Activated CD4-positive, alpha-beta T cell treated with anti-CD3 and anti-CD28 coated beads for 24 hours (primary cell): ENCODE measurements at places on chromosomes 2 and 18.

DNA sequence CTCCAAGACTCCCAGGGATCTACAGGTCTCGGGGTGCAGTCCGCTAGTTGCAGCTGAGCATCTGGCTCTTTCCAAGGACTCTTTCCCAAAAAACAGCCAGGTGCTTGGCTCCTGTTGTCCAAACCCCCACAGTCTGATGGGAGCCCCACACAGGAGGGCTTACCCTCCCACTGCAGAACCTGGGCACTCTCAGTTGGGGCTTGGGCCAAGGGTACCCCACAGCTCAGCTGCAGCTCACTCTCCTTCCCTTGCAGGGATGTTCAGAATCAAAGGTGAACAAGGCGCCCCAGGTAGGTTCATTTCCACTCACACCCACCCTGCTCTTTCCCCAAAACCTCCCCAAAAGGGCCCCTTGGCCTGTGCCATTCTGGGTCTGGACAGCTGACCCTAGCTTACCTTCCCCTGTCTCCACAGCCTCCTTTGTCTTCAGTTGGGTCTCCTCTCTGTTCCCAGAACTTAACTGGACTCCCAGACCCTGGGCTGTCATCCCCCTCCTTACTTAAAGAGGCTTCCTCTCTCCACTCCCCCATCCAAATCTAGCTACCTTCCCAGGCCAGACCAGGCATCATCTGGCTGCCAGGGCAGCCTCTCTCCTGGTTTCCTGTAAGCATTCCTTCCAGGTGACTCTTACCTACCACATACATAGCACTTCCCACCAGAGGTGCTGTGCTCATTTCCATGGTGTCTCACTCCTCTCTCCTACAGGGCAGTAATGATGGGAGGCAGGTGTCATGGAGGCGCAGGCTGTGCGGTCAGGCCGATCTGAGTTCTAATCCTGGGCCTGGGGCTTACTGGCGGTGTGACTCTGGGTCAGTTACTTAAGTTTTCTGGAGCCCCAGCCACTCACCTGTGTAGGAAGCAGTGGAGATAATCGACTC is 29.5 kb downstream of the MARCO start:
- no peak for DNase-seq

DNA sequence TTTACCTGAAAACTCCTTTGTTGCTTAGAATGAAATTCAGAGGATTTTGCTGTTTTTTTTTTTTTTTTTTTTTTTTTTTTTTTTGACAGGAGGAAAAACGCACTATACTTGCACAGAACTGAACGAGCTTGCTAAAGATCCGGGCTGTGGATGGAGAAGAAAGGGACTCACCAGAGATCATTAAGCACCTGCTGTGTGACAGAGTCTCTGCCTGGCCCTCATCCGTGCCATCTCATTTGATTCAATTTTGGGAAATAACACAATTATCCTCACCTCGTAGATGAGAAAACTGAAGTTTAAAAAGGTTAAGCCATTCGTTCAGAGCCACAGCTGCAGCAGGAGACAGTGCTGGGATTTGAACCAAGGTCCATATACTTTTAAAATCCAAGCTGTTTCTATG is 775.4 kb upstream of the ID2 start:
- no peak for DNase-seq

DNA sequence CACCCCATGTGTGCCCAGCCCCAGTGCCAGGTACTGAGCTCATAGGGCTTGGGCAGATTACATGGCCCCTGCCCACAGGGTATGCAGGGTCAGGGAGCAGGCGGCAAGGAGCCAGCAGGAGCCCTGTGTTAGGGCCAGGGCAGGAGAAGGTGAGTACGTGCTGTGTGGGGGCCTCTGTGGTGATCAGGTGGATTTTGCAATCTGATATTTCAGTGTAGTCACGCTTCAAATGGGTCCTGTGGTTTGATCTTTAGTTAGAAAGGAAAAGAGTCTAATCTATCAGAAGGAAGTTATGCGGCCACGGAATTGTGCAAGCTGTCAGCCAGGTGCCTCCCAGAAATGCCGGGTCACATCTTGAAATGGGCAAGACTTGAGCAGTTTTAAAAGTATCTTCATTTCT is 13.9 kb downstream of the UBE2F start:
- peak; percentile 10 for DNase-seq

- DNase-seq = no peak
These were observed 62.5 kb downstream of the CDH2 start for GRCh38 chr18:28114472-28114871.

DNA sequence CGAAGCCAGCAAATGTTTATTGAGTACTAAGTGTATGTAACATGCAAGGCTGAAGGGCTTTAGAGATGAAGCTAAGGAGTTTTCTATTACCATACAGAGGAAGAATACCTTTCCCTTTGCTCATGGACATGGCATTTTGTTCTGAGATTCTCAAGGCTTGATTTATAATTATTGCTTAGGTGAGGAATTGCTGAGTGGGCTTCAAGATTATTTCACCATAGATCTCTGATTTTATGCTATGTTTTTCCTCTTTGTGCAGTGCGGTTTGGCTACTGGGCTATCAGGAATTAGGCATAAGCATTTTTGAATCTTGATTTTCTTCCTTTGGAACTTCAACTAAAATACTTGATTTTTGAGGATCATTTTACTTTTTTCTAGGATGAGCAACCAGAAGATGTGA is 42.5 kb downstream of the VRK2 start:
- DNase-seq = no peak
